ENCODE measurements at places on chromosomes 12 and 14.

DNA sequence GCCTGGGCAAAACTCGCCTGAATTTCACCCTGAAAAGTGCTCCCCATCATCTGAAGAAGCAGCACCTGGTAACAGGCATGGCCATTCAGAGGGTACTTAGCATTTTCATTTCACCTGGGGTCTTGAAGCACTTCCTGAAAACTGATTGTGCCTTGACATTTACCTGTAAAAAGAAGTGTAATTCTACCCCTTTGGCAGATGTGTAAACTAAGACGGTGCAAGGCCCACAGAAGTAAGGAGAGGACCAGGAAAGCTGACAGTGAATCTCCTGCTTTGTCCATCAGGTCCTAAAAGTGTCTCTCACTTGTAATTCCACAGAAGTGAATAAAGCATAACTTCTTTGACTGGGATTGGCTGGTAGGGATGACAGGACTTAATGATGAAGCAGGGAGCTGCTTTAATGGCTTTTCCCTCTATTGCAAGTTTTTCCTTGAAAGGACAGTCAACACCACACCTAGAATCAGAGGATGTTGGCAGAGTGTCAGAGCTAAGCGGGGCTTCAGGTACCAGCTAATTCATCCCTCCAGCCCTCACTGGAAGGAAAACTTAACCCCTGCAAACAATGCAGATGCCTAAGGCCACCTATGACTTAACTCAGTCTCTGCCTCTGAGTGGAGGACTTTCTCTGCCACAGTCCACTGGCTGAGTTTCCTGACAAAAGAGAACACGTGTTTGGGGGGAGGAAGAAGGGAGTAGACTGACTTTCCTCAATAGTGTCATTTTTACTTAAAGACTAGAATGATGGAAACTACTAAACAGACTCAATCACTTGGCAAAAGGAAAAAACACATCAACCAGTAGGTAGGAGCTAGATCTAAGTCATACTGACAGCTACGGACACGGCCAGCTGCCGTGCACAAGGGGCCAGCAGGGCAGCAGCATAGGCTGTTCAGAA is 74.7 kb downstream of the NUAK1 start:
- no peak for DNase-seq

GRCh38 chr12:121175383-121176119 is 34.4 kb upstream of the P2RX4 start:
- no peak for DNase-seq

DNA sequence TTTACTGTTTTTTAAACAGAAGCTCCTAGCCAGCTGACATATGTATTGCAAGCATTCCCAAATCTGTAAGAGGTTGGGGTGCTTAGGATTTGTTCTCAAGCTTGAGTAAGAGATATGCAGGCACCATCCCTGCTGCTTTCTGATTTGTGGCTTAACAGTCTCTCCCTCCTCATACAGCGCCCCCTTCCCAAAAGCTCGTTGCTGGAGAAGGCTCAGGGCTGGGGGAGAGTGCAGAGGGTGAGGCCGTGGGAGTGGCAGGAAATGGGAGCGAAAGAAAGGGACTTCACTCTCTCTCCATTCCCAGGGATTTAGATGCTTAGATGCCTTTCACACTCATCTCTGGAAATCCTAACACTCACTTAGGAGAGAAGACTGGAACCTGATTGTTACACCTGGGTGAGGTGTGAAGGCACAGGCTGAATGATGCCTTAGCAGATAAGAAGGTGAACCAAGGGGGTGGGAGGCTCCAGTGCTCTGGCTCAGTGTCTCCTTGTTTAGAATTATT is 172.0 kb downstream of the C12orf75 start:
- DNase-seq = no peak

GRCh38 chr14:104869669-104870367 is 4.8 kb downstream of the CEP170B start:
- DNase-seq = no peak

- no peak for DNase-seq
These were observed 44.9 kb upstream of the GAS2L3 start for GRCh38 chr12:100528471-100529127.

- no peak for DNase-seq
These were observed 54.4 kb downstream of the RIMBP2 start for GRCh38 chr12:130661486-130662255.

GRCh38 chr14:40855343-40855742 is 751.3 kb upstream of the LRFN5 start:
- no peak for DNase-seq

GRCh38 chr12:12282761-12283425 is 16.0 kb upstream of the LRP6 start:
- no peak for DNase-seq

DNA sequence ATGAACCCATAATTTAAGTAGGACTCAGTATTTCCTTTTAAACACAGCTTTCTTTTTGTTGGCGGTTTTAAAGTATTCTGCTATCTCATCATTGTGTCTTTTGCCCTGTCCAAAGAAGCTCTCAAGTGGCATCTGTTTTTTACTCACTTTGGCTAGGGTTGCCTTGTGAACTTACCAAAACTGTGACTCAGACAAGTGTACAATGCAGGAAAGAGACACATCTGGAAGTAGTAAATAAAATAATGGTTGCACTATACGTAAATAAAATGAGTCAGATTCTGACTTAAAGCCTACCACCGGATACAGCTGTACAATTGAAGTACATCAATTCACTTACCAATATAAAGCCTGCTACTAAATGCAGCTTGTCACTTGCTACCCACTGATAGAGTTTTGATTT is 619.2 kb upstream of the LRFN5 start:
- no peak for DNase-seq

GRCh38 chr14:67926821-67927220 is 107.2 kb downstream of the RAD51B start:
- DNase-seq = no peak

GRCh38 chr14:31200702-31200990 is 6.9 kb downstream of the HECTD1 start:
- DNase-seq = no peak

- DNase-seq = no peak
These were observed 31.7 kb downstream of the ANO4 start for GRCh38 chr12:100826323-100826722.

- DNase-seq = no peak
These were observed 113.2 kb upstream of the PPFIA2 start for GRCh38 chr12:81872400-81872799.

- no peak for DNase-seq
These were observed 3.1 kb downstream of the DIP2B start for GRCh38 chr12:50507930-50508329.

- no peak for DNase-seq
These were observed 84.6 kb upstream of the CCDC196 start for GRCh38 chr14:66401449-66402095.

GRCh38 chr12:109831929-109832328 is 1.3 kb downstream of the TRPV4 start:
- DNase-seq = no peak

- DNase-seq = no peak
These were observed 1.2 kb downstream of the GNPNAT1 start for GRCh38 chr14:52790011-52790755.

DNA sequence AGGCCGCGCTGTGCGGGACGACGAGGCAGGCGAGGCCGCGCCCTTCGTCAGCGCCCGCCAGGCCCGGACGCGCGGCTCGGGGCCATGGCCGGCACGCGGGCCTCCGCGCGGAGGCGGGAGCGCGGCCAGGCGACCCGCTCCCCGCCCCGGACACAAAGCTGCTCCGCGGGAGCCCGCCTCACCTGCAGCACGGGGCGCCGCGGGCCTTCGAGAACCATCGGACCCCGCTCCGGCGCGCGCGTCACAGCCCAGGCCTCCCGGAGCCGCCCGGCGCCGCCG is 342 bp downstream of the DICER1 start:
- no peak for DNase-seq

DNA sequence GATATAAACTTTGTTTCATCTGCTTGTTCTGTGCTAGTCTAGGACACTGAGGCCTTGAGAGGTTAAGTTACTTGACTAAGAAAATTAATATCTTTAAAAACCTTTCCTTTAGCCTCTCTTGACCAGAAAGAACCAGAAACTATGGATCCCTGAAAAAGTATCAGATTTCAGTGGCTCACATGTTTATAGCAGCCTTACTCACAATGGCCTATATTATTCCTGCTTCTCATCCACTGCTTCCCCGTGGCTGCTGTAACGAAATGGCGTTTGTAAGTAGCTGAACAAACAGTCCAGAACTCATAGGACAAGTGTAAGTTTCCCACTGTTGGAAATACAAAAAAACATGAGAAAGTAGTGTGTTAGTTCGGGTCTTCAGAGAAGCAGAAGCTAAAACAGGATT is 3.2 kb upstream of the PYGL start:
- no peak for DNase-seq

GRCh38 chr12:127998988-127999387 is 268.0 kb upstream of the TMEM132C start:
- DNase-seq = no peak

- DNase-seq = no peak
These were observed 84.7 kb downstream of the DACT1 start for GRCh38 chr14:58722441-58722840.

- no peak for DNase-seq
These were observed 16.8 kb upstream of the NFYB start for GRCh38 chr12:104154806-104155205.

GRCh38 chr14:106058342-106058741 is 532.0 kb downstream of the TMEM121 start:
- no peak for DNase-seq

DNA sequence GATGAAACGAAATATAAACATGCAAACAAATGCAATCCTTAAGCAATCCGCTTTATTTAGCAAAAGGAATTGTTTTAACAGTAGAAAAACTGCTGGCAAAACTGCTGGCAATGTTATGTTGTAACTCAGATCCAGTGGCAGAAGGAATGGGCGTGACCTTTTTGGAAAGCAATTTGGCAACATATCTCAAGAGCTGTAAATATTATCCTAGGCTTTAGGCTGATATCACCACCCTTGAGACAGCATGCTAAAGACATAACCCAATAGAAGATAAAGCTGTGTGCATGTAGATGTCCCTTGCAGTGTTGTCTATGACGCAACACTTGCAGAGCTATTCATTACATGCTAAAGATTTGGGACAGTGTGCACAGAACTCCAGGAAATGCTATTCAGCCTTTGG is 138.5 kb downstream of the DICER1 start:
- DNase-seq = no peak

- no peak for DNase-seq
These were observed 153.8 kb downstream of the BCL11B start for GRCh38 chr14:99118046-99118721.

GRCh38 chr12:75553836-75554555 is 42.6 kb upstream of the KRR1 start:
- no peak for DNase-seq

GRCh38 chr14:68675233-68675577 is 117.7 kb downstream of the ZFP36L1 start:
- no peak for DNase-seq

GRCh38 chr12:109016978-109017377 is 3.9 kb downstream of the SVOP start:
- DNase-seq = no peak

GRCh38 chr12:57096099-57096572 is 7.2 kb downstream of the NAB2 start:
- DNase-seq = no peak

DNA sequence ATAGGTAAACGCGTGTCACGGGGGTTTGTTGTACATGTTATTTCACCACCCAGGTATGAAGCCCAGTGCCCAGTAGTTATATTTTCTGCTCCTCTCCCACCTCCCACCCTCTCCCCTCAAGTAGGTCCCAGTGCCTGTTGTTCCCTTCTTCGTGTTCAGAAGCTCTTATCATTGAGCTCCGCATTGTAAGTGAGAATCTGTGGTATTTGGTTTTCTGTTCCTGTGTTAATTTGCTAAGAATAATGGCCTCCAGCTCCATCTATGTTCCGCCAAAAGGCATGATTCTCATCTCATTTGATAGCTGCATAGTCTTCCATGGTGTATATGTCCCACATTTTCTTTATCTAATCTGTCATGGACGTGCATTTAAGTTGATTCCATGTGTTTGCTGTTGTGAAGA is 6.9 kb upstream of the GPRC5D start:
- no peak for DNase-seq

GRCh38 chr12:81520064-81520945 is 238.8 kb downstream of the PPFIA2 start:
- DNase-seq = no peak

GRCh38 chr12:6532051-6532926 is 2.0 kb upstream of the GAPDH start:
- peak; percentile 80 for DNase-seq

- no peak for DNase-seq
These were observed 19.2 kb upstream of the CYP46A1 start for GRCh38 chr14:99664937-99665273.

DNA sequence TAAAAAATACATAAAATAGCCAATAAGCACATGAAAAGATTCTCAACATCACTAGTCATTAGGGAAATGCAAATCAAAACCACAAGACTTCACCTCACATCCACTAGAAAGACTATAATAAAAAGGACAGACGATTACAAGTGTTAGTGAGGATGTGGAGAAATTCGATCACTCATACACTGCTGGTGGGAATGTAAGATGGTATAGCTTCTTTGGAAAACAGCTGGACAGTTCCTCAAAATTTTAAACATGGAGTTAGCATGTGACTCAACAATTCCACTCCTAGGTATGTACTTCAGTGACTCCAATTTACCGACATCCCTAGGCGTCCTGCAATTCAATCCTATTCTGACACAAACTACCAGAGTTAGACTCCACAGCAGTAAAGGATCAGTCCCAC is 13.7 kb downstream of the TRIM9 start:
- no peak for DNase-seq

- no peak for DNase-seq
These were observed 4.9 kb upstream of the ASPG start for GRCh38 chr14:104080376-104081260.

DNA sequence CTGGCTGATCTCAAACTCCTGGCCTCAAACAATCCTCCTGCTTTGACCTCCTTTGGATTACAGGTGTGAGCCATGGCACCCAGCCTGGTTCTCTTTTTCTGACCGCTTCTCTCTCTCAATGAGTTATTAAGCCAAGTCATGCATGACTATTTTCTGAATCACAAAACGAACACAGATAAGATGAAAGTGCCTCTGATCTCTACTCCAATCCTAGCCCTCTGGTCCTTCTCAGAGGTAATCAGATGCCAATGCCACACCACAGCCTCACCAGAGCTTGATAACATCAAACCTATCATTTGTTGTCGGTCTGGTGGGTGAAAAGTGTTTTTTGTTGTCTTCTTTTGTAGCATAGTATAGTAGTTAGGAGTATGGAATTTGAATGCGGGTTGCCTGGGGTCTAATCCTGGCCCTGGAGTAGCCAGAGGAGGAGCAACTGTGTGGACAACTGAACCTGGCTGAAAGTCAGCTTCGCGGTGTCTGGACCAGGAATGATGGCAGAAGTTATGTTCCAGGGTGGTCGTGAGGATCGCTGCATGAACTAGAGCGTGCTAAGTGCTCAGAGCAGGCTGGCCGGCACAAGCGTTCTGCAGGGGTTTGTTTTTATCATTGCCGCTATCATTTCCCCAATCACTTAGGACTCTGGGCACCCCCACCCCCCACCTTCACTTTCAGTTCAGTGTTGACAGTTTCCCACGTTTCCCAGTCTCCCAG is 77.9 kb downstream of the SPRING1 start:
- DNase-seq = no peak
